ENCODE measurements at places on chromosomes 4 and X.

DNA sequence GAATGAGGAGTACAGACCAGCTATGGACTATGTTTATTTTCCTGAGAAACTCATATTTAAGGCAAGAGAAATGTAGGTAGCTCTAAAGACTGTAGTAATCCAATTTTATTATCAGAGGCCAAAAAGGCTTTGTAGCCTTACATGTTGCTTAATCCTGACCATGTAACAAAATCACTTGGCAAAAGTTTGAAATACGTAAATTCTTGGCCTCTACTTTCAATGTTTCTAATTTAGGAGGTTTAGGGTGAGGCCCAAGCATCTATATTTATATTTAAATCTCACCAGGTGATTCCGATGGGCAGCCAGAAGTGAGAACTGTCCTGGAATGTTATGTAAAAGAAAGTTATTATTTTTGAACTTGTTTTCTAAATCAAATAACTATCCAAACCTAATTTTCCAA is 289.7 kb downstream of the IL1RAPL1 start:
- no peak for DNase-seq

GRCh38 chr4:41215969-41216293 is 1.6 kb upstream of the APBB2 start:
- no peak for DNase-seq

DNA sequence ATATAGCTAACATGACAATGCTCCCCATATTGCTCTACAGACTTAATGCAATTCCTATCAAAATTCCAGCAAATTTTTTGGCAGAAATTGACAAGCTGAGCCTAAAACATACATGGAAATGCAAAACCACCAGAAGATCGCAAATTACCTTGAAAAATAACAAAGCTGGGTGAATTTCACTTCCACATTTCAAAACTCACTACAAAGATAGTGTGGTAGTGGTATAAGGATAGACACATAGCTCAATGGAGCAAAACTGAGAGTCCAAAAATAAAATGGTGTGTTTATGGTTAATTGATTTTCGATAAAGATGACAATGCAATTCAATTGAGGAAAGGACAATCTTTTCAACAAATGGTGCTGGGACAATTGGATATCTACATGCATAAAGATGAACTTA is 65.8 kb downstream of the SLC9A7 start:
- DNase-seq = no peak

DNA sequence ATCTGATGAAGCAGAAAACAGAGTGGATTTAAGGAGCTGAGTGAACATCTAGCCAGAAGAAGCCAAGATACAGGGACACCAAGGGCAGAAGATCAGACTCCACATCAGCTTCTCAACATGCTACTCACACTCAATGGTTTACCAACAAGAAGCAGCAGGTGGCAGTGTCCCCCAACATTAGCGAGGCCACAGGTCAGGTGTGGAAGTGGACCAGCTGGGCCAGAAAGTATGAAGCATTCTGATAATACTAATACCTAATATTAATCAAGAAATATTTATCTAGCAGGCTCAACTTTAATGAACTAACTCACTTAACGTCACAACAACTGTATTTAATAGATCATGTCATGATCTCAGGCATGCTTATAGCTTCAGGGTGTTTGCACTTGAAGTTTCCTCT is 73.4 kb upstream of the TTC29 start:
- peak; percentile 59 for DNase-seq

DNA sequence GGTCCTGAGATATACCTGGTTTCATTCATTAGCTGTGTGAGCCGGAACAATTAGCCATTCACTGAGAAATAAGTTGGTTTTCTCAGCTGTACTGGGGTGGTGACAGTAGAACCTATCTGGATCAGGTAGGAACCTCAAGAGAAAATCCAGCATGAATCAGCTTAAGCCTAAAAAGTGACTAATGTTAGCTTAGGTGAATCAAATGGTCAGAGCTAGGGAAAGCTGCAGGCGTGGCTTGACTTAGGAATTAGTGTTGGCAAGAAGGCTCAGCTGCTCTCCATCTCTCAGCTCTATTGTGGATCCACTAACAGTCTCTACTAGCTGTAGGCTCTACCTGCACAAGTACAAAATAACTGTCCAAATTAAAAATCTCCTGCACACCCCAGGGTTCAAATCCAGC is 1025.5 kb downstream of the RAB28 start:
- DNase-seq = no peak

DNA sequence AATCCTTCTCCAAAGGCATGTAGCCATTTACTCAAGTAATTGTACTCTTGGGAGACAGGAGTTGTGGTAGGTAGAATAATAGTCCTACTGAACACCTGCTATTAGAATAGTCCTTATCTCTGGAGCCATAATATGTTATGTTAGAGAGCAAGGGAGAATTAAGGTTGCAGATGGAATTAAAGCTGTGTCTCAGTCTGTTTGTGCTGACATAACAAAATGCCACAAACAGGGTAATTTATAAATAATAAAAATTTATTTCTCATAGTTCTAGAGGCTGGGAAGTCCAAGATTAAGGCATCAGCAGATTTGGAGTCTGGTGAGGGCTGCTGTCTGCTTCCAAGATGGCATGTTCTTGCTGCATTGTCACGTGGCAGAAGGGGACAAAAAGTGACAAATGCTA is 24.2 kb upstream of the FRAS1 start:
- DNase-seq = no peak

GRCh38 chrX:12711435-12712040 is 79.7 kb upstream of the PRPS2 start:
- DNase-seq = no peak

GRCh38 chrX:142663330-142664095 is 362.2 kb upstream of the SPANXN4 start:
- peak; percentile 59 for DNase-seq

DNA sequence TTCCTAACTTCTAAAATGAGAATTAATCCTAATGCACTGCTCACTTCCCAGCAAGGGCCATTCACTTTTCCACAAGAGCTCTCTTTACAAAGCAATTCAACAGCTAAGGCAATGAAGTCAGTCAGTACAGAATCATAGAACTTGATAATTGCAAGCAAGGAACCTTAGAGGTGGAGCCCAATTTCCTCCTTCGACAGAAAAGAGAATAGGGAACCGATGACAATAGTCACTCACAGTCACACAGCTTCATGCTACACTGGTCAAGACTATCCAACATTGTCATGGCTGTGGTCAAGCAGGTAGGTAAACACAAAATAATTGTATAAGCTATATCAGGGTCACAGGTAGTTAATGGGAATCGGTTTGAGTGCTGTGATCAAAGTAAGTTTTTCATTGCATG is 90.0 kb downstream of the ELOVL6 start:
- DNase-seq = no peak

GRCh38 chr4:157564771-157565170 is 344.2 kb downstream of the GRIA2 start:
- DNase-seq = no peak

DNA sequence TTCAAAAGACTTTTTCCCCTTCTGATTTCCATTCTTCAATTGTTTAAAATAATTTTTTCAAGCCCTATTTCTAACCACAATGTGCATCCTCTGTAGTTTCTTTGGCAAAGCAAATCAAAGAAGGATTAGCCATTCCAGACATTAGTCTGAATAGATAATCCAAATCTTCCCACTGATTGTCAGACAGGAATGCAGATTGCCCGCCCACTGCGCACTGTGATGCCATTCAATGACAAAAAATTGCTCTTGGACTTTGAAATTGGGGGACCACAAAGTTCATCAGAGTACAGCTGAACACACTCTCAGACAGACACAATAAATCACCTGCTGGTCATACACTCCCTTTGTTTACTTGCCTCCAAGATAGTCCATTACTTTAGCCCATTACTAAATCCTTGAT is 216.5 kb upstream of the DKK2 start:
- DNase-seq = no peak

- DNase-seq = no peak
Measured at GRCh38 chr4:46386570-46386969, 3.4 kb downstream of the GABRA2 start.

DNA sequence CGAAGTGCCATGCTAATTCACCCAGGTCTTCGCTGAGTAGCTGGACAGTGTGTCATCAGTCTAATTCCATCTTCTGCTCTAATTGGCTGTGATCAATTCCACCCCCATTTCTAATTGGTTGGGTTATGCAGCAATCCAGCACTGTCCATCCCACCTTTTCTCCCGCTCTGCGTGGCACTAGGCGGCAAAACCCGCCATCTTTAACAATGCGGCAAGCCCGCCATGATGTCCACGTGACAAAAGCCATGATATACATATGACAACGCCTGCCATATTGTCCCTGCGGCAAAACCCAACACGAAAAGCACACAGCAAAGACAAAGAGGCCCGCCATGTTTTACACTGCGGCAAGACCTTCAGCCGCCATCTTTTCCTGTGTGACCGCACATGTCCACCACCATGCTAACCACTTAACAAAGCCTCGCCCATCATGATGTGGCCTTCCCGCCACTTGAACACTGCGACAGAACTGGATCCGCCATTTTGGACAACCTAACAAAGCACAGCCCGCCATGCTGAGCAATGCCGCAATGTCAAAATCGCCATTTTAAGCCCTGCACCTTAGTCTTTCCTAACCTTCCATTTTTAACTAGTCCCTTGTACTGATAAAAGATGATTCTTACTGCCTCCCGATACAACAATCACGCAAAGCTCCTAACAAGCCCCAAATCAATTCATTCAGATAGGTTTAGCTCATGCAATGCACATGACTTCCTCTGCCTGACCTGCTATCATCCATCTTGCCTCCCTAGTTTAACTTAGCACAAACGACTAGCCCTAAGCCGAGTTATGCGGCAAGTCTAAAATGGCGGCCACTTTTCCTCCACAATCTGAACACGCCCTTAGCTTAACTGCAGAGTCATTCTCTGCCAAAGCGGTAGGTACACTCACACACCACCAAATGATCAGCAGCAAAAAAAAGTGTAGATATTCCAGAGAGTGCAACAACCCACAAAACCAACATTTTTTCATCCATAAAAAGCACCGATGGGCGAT is 288.3 kb downstream of the CHIC1 start:
- DNase-seq = peak; percentile 90

- no peak for DNase-seq
Measured at GRCh38 chr4:31005037-31005436, 284.9 kb downstream of the PCDH7 start.

DNA sequence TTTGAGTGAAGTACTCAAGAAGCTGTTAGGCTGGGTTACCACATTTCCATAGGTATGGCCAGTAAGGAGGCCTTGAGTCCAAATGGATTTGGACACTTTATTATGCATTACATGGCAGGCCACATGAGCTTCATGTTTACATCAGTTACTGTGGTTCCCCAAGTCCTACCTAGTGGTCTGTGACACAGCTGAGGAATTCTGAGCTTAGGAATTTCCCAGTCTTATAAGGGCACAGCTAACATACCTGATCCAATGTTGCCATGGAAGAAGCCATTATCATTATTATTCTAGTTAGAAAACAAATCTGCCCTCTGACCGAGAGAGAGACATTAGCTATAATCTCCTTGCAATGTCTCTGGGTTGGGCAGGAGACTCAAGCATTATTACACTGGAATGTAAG is 174.4 kb upstream of the NUDT10 start:
- no peak for DNase-seq

DNA sequence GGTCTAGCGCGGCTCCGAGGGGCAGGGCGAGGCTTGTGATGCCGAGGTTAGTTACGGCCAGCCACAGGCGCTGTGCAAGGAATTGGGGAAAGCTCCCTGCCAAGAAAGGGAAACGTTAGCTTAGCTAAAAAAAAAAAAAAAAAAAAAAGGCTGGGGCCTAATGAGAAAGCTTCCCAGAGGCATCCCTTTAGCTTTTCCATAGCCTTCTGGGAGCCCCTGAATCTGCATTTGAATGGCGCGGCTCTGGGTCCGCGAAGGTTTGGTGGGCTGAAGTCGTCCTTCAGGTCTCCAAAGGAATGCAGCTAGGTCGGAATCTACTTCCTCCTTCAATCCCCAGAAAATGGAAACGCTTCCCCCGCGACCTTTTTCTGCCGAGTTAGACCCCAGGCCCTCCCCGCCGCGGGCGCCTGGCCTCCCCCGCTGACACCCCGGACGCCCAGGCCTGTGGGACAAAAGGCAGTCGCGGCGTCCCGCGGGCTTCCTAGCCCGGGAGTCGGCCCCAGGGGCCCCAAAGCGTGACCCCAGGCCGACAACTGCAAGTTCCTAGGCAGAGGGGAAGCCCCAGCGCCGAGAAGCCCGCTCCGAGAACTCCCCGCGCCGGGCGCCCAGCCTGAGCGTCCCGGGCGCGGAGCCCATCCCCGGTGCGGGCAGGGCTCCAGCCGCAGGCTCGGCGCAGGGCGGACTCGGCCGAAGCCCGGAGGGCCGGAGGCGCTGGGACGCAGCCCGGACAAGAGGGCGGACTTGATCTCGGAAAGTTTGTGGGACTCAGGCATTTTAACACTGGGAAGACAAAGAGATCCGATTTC is 605 bp upstream of the FAT1 start:
- peak; percentile 58 for DNase-seq

- no peak for DNase-seq
Measured at GRCh38 chr4:47729131-47729680, 108.7 kb downstream of the CORIN start.

- DNase-seq = no peak
Measured at GRCh38 chr4:9781343-9782135, at the start of gene DRD5. Gene DRD5 (plus strand): TSS chr4:9781634. CDS start chr4:9782030, 396 bp downstream.

GRCh38 chr4:23320931-23321587 is 568.8 kb downstream of the PPARGC1A start:
- DNase-seq = no peak

DNA sequence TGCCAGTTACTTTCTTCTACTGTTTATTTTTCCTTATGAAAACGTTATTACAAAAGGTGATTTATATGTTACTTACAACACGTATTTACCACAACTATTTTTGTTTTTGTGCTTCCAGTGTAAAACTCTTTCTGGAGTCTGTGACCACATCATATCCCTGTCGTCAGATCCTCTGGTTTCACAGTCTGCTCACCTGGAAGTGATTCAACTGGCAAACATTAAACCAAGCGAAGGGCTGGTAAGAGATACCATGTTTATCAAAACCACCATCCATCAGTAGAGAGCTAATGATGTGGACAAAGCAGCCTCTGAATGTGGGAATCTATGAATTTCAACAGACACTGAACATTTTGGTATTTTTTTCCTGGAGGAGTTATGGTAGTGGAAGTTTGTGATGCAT is 116.1 kb downstream of the CNKSR2 start:
- no peak for DNase-seq

DNA sequence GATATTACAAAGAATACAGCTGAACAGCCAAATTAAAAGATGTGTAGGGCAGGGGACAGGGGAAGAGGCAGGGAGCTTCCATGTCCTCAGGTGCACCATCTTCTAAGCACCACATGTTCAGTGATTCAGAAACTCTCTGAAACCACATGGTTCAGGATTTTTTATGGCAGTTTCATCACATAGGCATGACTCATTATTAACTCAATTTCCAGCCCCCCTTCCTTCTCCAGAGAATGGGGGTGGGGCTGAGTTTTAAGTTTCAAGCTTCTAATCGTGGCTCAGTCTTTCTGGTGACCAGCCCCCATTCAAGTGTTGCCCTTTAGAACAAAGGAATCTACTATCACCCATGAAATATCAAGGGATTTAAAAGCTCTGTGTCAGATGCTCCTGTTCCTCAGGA is 317.8 kb upstream of the GALNT7 start:
- DNase-seq = no peak

DNA sequence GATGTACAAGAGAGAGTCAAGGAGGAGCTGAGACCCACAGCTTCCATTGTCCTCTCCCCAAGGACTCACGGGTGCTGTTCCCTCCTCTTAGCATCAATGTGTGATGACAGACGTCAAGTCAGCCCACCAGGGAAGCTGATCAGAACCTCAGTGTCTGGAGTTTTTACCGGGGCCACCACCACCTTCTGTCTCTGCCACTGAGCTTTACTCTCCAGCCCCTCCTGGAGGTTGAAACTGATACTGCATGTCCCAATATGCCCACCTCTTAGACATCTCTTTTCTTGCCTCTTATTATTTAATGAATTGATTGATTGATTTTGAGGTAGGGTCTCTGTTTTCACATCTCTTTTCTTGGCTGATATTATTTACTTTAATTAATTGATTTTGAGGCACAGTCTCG is 10.3 kb upstream of the AKAP17A start:
- peak; percentile 65 for DNase-seq

Data from transverse colon (tissue), 4 donors.